ENCODE measurements at places on chromosomes 2 and 18. TPM values are rescaled to one million over a fixed set of nuclear protein-coding genes. Genes with fewer than 3 reads are reported as not detected.

Gene C1QL2
- total RNA-seq: not detected

Gene TUBA4B
- not detected for total RNA-seq

Gene SNED1
- 0.35 TPM for total RNA-seq

Gene PLCD4
- total RNA-seq: 0.19 TPM

DNA sequence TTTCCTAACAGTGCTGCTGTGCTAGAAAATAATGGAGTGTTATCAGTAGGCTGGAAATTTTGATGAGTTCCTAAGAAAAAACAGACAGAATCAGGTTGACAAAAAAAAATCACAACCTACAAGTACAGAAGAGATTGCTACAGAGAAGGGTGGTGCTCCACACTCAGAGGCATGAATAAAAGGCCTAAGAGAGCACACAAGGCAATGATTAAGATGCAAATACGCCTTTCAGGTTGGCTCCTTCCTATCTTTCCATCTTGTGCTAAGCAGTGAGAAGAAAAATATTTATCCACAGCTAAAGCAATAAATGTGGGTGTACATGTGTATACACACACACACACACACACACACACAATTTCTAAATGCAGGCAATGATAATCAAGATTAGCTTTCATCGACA lies 130.6 kb upstream of the UBE2E3 start:
- H3K27me3 ChIP-seq: no peaks in the 10 kb centered on the region
- no peaks in the 10 kb centered on the region for H3K4me1 ChIP-seq
- no peak for DNase-seq
- no peaks in the 10 kb centered on the region for H3K36me3 ChIP-seq

DNA sequence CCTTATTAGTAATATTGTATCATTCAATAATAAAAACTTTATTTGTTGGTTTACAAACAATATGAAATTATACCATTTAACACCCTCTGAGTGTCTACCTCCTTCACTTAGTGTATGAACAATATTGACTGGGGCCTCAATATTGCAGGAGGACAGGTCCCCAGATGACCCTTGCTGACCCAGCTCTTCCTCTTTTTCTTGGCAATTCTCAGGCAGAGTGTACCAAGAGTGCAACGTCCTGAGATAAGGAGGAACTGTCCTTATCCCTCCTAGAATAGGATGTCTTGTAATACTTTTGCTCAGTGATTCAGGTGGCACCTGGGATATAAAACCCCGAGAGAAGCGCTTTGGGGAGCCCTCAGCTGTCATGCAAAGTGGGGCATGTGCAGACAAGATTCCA lies 76.8 kb downstream of the PLA2R1 start:
- no peak overlapping the region for H3K27ac ChIP-seq
- no peaks in the 10 kb centered on the region for H3K4me1 ChIP-seq
- H3K4me3 ChIP-seq: no peak overlapping the region
- no peaks in the 10 kb centered on the region for H3K36me3 ChIP-seq
- peaks cover 27% of the 10 kb centered on the region for H3K27me3 ChIP-seq

GRCh38 chr2:129831018-129831417 lies 148.4 kb upstream of the RAB6C start:
- no peak for DNase-seq
- H3K4me1 ChIP-seq: no peaks in the 10 kb centered on the region
- no peak overlapping the region for H3K27ac ChIP-seq
- H3K36me3 ChIP-seq: peaks cover 6% of the 10 kb centered on the region
- H3K4me3 ChIP-seq: no peak overlapping the region

DNA sequence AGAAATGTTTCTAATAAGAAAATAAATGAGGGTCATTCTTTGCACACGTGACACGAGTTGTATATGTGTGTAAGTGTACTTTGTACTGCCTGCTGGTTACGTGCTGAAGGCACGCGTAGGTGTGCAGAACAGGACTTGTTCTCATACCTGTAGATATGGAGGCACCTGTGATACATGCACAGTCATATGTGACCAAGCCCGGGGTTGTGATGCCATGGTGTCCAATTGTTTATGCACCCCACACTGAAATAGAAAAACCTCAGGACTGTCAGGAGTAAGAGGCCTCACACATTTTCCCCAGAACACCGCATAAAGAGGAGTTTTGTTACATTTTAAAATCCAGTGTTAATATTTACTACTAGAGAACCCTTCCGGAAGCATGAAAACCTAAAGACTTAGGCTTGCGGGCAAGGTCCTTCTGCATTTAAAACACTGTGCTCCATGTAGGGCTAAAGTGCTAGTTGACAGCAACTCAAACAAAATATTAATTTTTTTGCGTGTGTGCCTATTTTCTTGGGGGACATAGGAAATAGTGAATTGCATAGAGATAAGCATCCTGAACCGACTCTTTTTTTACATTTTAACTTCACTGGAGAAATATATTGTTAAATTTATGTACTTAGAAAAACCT lies 9.3 kb downstream of the TSHZ1 start:
- no peaks in the 10 kb centered on the region for H3K27me3 ChIP-seq
- no peak for DNase-seq
- H3K27ac ChIP-seq: no peak overlapping the region
- no peak overlapping the region for H3K4me3 ChIP-seq
- peaks cover 4% of the 10 kb centered on the region for H3K36me3 ChIP-seq

- no peaks in the 10 kb centered on the region for H3K36me3 ChIP-seq
- H3K27ac ChIP-seq: no peak overlapping the region
- no peaks in the 10 kb centered on the region for H3K4me1 ChIP-seq
- H3K4me3 ChIP-seq: no peak overlapping the region
Observed at GRCh38 chr18:39241534-39241933, 1675.9 kb upstream of the CELF4 start.
